H4 (cell line): ENCODE measurements at places on chromosomes 7 and 10. TPM values are rescaled to one million over a fixed set of nuclear protein-coding genes. Genes with fewer than 3 reads are reported as not detected.

GRCh38 chr10:112215342-112215774 lies 31.8 kb upstream of the GPAM start:
- DNase-seq: no peak

GRCh38 chr10:75276069-75276872 lies 40.5 kb upstream of the COMTD1 start:
- no peak for DNase-seq

DNA sequence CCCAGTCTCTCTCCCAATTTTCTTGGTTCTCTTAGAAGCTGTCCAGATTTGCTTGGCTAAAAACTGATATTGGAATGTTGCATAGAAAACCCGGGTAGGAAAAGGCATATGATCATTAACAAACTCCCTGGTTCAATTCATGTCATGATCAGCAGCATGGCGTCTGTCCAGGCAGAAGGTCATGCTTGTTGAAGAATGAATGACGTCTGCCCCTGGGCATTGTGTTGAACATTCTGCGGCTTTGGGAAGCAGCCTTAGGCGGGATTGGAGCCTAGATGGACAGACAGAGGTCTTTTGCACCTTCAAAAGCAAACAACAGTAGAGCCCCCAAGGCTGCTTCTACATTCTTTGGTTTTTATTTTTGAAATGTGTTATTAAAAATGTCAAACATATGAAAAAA lies 7.7 kb upstream of the MINDY3 start:
- DNase-seq: no peak

DNA sequence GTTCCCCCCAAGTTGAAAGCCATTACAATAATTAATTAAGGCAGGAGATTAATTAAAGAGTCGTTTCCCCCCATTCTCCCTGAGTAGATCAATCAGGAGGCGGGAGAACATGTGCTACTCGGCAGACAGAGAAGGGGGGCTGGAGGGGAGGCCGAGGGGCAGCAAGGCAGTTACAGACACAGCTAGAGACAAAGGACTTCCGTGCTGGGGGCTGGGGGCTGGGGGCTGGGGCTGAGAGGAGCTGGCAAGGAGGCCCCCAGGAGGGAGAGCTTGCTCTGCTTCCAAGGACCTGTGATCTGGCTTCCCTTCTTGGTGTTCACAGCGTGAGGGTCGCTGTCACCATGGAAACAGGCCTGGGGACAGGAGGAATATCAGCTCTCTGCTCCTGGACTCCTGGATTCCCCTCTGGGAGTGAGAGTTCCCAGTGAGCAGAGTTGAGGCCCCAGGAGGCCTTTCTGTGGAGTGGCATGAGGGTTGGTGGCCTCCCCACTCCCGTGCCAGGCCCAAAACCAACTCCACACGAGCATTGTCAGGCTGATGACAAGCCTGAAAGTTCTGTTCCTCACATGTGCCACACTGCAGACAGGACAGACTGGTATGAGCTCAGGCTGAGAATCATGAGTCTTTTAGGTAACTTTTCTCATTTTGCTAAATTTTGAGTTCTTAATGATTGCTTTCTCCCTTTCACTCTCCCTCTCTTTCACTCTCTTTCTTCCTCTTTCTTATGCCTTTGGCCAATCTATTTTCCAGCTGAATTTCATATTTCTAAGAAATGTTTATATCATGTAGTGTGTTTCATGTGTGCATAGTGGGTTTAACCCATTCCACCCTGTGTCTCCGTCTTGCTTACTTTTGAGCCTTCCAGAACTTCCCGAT lies 16.4 kb downstream of the FAM241B start:
- DNase-seq: no peak

GRCh38 chr7:31851119-31851518 lies 164.1 kb downstream of the PPP1R17 start:
- DNase-seq: no peak

The SEMA3D gene
- 35.3 and 58.8 TPM in 2 replicates for total RNA-seq

The UNCX gene
- not detected in 2 replicates for total RNA-seq
